ENCODE measurements at places on chromosomes 4 and X.

GRCh38 chr4:64784125-64784524, 374.9 kb upstream of the TECRL start:
- no peak for DNase-seq

DNA sequence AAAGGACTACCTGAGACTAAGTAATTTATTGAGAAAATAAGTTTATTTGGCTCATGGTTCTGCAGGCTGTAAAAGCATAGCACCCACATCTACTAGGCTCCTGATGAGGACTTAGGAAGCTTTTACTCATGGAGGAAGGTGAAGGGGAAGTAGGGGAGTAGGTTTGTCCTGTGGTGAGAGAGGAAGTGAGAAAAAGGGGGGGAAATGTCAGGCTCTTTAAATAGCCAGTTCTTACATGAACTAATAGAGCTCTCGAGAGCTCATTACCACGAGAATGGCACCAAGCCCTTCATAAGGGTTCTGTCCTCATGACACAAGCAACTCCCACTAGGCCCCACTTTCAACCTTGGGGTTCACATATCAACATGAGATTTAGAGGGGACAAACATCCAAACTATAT, 125.5 kb upstream of the NRK start:
- DNase-seq, result no peak

DNA sequence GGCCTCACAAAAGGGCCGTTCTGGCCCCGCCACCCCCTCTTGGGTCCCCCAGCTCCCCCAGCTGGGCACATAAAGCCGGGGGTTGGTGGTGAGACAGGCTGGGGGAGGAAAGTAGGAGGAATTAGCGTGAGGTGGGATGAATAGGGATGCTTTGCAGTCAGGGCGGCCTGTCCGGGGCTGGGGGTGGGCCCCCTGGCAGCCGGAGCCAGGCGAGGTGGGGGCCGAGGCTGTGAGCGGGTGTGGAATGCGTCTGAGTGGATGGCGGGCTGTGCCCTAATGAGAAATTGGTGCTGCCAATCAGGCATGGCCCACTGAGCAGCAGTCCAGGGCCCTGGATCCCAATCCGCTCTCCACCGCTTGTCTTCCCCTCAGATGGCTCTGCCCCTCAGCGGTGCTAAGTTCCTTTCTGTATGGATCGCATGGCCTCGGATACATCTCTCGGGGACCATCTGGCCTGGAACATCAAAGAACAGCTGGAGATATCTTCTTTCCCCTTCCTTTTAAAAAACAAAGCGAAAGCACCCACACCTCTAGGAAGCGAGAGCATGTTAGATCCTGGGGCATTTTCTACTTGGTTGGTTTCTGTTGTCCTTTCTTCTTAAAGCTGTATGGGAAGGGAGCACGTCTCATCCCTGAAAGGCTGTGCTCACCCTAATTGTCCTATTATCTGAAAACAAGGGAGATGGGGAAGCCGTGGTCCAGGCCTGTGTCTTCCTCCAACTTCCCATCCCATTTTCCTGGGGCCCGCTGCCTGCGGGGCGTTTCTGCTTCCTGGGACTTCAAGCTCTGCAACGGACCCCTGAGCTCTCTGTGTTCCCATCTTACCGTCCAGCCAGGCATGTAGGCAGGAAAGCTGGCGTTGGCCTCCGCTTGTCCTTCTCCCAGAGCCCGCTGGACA, 106.9 kb downstream of the SORCS2 start:
- DNase-seq, result no peak

- DNase-seq, result no peak
Observed at GRCh38 chr4:67092351-67092750, 453.0 kb downstream of the CENPC start.

- no peak for DNase-seq
Observed at GRCh38 chrX:926991-927390, 285.5 kb downstream of the CRLF2 start.

- no peak for DNase-seq
Observed at GRCh38 chr4:184215709-184216328, 1.9 kb downstream of the ENPP6 start.

DNA sequence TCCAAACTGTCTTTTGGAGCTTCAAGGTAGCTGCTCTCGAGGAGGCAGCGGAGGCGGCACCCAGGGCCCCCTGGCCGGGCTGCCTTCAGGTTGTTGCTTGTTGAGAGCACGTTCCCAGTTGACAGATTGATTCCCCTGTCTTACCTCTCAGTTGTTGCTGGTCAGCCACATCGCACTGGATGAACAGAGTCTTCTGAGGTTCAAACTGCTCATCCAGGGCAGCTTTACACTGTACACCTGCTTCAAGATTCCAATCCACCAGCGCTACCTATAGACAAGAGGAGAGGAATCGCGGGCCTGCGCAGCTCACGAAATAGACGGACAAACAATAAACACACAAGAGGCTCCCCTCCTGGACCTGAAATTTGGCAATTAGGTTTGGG, 497 bp downstream of the HPGD start:
- DNase-seq, result no peak

- no peak for DNase-seq
Observed at GRCh38 chrX:22396408-22396807, 123.7 kb downstream of the CBLL2 start.

DNA sequence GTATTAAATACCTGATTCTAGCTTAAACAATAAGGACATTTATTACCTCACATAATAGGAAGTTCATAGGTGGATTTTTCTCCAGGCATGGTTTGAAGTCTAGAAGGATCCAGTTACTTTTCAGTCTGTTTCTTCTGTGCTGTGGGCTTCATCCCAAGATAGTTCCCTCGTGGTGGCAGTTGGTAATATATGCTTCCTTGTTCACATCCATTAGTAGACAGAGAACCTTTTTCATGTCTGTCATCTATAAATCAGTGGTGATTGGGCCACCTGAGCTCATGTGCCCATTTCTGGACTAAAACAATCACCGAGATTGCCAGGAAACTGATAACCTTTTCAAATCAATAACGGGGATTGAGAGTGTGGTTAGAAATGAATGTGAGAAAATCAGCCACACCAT, 97.7 kb downstream of the KDM6A start:
- no peak for DNase-seq

DNA sequence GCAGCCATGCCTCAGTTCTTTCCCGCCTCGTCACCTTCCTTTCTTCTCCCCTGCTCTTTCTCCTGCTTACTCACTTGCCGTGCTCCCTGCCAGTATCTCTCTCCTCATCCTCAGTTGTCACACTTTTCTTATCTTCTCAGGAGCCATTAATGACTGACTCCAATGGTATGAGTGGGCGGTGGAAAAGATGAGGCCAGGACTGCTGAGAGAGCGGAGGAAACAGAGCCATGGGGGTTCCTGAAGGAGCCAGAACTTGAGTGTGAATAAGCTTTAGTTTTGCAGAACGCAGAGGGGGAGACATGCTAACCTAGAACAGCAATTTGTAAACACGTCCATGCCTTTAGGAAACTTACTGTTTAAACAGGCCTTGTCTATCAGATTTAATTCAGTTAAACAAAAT, 126.5 kb downstream of the CHIC2 start:
- DNase-seq, result no peak
